ENCODE measurements at places on chromosomes 4 and X.

DNA sequence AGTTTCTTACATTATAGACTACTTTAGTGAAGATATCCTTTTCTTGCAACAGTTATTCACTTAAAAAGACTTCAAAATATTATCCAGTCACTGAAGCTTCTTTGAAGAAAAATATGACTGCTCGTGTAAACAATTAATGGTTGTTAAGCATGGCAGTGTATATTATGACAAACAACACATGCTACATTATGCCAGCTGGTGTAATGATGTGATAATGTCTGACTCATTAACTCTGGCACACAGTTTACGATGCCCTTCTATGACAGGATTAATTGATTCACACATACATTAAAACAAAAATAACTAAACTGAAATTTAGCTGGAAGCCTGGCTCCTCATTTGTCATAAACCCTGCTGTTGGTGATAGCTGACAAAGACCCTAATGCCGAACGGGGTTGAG, 22.4 kb downstream of the GK2 start:
- no peak for DNase-seq

- no peak for DNase-seq
Measured at GRCh38 chrX:69179380-69179911, 14.2 kb upstream of the PJA1 start.

GRCh38 chrX:23276475-23276874, 58.2 kb upstream of the PTCHD1 start:
- DNase-seq: no peak

- no peak for DNase-seq
Measured at GRCh38 chrX:68018248-68019203, 414.8 kb downstream of the OPHN1 start.

- no peak for DNase-seq
Measured at GRCh38 chr4:25158817-25159216, 1.4 kb downstream of the SEPSECS start.

All from AML-193 (cell line).